ENCODE measurements at places on chromosomes 4 and X.

GRCh38 chr4:69524706-69525105, 29.0 kb upstream of the UGT2B4 start:
- DNase-seq, result no peak

GRCh38 chrX:23851544-23851943, 56.2 kb downstream of the APOO start:
- no peak for DNase-seq

- DNase-seq, result no peak
Measured at GRCh38 chr4:159159611-159160010, 56.7 kb downstream of the RAPGEF2 start.

GRCh38 chr4:183142571-183143550, 43.8 kb downstream of the WWC2 start:
- no peak for DNase-seq

GRCh38 chrX:143570782-143571181, 53.5 kb upstream of the SPANXN3 start:
- no peak for DNase-seq

DNA sequence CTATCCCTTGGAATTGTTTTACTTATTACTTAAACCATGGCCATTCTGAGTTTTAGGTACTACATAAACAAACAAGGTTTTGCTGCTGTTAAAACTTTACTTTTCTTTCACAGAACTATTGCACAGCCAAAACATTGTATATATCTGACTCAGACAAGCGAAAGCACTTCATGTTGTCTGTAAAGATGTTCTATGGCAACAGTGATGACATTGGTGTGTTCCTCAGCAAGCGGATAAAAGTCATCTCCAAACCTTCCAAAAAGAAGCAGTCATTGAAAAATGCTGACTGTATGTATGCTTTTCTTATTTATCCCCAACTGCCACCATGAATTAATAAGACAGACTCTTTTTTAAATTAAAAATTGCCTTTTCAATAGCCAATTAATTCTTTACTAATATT, 69.8 kb downstream of the CCKAR start:
- DNase-seq, result no peak

DNA sequence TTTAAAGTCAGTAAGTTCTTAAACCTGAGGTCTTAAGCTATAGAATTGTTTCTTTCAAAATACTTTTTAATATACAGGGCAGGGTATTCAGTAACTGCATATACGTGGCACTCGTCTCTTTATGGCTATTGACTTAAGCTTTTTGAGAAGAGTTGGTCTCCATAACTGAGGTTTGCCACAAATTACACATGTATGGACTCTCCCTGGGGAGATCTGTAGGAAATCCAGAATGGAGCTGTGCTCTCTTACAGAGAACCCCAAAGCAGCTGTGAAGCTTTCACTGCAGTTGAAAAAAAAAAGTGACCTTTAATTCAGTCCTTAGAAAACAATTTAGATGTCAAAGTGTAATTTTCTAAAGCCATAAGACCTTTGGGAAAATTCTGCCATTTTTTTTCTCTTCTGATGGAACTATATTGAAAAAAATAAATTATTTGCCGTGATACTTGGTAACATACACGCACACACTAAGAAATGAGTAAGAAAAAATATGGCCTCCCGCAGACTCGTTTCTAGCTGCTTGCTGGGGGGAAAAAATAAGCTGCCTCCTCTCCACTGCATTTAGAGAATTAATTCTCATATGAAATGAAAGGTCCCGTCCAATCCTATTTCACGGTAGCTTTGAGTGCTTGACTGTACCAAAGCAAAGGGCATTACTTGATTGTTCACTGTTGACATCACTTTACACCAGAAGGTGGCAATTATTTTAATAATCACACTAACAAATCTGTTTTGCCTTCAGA, 159.4 kb upstream of the TENM3 start:
- DNase-seq, result no peak

GRCh38 chrX:72304877-72305276, 837 bp downstream of the CITED1 start:
- no peak for DNase-seq

GRCh38 chr4:103948244-103949018, 228.6 kb upstream of the TACR3 start:
- no peak for DNase-seq

DNA sequence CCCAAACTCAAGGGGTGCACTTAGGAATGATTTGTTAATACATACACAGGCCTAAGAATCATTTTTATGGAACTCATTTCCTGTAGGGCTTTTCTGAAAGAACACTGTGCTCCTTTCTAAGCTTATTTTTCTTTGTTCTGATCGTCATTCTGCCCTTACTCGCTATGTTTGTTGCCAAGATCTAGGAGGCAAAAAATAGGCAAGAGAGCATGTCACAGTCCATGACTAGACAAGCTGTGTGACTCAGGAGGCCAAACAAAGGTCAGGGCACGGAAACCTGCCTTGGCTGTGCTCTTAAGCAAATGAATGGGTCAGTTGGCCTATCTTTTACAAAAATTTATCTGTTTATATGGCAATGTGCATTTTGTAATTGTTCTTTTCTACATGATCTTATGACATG, 42.5 kb upstream of the C1GALT1C1 start:
- no peak for DNase-seq

Measured in D721Med (cell line).